Smooth muscle cell of the brain vasculature (primary cell): ENCODE measurements at places on chromosomes 5 and 9.
A peak's percentile ranks its signal among the peaks of the same experiment; 100 is the strongest.

DNA sequence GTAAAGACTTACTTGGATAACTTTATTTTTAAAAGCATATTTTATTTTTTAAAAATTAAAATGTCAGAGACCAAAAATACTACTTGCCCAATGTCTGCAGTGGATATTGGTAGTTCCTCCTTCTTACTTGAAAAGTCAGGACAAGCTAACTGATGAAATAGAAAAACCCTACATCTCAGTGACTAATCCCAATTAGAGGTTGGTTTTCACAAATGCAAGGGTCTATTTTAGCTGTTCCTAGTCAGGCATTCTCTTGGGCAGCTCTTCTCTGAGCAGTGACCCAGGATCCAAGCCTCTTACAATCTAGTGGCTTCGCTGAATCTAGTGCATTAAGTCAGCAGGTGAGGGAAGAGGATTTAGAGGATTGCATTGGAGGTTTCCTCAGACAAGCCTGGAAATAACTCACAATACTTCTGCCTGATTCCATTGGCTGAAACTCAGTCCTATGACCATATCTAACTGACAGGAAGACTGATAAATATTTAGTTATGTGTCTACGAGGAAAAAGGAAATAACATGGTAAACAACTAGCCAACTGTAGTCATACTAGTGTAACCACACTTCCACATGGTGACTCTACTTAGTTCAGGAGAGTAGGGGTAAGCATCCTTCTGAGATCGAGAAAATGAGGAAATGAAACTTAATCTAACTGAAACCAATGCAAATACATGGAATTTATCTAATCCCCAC lies 34.2 kb upstream of the MIER3 start:
- no peak for DNase-seq

DNA sequence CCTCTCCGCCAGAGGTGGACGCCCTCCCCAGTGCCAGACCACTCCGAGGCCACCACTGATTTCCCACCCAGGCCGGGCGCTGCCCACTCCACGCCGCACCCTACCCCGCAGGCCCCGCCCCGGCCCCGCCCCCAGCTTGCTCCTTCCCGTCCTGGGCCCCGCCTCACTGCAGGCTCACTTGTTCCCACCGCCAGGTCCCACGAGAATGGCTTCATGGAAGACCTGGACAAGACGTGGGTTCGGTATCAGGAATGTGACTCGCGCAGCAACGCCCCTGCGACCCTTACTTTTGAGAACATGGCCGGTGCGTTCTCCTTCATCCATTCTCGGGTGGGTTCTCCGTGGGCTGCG lies 6.5 kb downstream of the LRRC26 start:
- DNase-seq, result no peak

DNA sequence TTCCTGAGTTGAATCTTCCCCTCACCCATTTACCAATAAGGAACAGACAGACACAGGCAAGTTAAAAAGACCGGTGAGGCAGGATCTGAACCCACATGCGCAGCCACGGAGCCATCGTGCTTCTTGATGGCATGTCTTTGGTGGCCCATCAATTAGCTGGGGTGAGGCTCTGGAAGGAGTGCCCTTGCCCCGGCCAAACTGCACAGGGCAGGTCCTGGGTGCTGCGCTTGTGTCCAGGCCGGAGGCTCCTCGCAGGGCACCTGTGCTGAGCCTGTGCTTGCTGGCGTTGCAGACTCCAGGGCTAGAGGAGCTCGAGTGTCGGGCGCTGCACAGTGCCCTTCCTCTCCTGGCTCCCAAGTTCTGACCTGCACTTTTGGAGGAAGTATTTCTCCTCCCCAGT lies 66.4 kb downstream of the PSMB7 start:
- no peak for DNase-seq

DNA sequence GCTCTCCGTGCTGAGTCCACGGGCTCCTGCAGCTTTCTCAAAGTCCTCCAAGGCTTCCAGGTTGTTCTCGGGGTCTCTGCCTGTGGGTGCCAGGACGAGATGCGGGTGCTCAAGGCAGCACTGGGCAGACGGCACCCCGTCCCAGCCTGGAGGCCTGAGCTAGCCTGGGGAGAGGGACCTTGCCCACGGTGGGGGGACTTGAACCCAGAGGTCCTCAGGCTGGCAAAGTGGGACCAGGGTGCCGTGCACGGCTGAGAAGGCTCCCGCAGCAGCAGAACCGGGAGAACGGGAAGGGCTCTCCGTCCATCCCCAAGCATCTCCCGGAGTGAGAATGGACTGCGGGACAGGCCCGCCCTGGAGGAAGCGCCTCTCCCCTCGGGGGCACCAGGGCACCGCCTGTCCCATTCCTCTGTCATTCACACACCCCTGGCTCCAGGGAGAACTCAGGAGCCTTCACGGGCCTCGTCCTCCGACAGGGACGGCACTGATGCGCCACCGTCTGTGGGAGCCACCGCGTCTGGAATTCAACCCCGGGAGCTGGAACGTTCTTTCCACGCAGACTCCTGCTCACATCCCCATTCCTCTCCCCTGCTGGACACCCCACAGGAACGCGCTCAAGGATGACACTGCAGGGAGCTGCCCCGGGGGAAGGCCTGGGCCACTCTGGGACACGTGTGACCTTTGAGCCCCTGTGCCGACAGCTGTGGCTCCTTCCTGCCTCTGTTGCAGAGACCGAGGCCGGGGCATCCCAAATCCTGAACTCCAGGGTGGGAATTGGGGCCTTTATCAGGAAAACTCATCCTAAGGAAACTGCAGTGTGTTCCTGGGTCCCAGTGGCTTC lies 16.3 kb upstream of the OBP2B start:
- DNase-seq, result no peak

DNA sequence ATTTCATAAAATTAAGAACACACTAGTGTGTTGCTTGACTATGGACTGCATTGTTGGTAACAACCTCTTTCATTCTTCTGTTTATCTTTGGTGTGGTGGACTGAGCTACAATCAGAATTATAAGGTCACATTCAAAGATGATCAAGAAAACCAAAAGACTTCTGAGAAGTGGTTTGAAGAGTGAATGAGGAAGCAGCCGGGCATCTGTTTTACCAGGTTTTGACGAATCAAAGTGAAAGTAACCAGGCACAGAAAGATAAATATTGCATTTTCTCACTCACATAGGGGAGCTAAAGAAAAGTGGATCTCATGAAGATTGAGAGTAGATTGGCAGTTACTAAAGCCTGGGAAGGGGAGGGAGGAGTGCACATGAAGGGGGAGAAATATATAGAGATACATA lies 589.1 kb downstream of the ZNF608 start:
- DNase-seq, result no peak

- no peak for DNase-seq
Measured at GRCh38 chr5:54981928-54982327, 3.5 kb downstream of the ESM1 start.

DNA sequence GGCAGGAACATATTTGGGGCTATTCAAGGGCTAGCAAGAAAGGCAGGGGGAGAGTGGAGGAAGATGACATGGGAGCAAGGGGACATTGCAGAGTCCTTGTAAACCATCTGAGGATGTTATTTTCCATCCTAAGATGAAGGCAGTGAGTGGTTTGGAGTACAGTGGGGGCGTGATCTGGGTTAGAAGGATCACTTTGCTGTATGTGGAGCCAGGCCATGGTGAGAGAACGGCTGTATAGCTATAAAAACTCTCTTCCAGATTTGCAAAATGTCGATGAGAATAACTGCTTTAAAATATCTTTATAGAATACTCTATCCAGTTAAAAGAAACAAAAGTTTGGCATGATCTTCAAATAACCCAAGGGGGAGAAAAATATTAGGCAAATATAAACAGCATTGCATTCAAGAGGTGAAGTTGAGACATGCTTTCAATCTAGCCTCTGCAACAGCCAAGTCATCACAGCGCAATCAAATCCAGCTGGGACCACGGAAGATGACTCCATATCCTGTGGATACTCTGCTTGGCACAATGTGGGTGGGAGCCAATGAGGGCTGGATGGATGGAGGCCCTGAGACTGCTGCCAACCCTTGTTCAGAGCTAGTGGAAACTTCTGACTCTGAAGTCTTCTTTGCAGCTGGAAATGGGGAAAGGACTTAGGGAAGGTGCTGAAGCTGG lies 111.5 kb upstream of the BASP1 start:
- DNase-seq, result no peak

- DNase-seq, result no peak
Measured at GRCh38 chr9:97694769-97695168, 2.4 kb downstream of the XPA start.

GRCh38 chr5:61177716-61178115 lies 15.4 kb upstream of the SMIM15 start:
- DNase-seq, result no peak

DNA sequence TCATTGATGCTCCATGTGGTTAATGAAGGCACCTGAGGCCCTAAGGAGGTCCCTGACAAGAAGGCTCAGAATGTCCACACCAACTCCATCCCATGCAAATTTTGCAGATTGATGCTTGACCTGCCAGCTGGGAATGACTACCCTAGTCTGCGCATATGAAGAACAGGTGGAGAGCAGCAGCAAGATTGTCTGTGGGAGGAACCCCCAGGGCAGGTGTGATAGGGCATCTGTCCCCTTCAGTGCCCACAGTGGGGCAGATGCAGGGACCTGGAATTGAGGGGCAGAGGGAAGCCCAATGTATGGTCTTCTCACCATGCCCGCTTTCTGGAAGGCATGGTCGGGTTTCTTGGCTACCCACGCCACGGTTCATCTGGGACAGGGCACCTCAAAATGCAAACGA lies 79.6 kb downstream of the MACROH2A1 start:
- DNase-seq, result no peak

GRCh38 chr5:96730586-96730985 lies 68.4 kb downstream of the CAST start:
- DNase-seq, result no peak

DNA sequence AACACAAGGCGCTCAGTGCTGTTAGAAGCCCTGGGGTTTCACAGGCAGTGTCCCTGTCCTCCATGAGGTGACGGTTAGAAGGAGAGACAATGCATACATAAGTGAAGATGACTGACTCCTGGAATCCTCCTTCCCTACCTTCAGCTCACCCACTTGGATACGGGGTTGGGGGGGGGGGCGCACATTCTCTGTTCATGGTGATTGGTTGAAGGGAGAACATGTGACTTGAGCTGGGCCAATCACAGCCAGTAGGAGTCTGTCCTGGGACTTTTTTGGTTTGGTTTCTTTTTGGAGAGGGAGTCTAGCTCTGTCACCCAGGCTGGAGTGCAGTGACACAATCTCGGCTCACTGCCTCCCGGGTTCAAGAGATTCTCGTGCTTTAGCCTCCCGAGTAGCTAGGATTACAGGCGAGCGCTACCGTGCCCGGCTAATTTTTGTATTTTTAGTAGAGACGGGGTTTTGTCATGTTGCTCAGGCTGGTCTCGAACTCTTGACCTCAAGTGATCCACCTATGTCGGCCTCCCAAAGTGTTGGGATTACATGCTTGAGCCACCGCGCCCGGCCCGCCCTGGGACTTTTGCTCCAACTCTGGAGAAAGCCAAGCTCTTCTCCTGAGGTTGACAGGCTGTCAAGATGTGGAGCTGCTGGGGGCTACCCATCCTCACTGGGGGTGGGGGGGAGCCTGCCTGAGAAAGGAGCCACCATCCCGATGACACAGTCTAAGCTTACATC lies 30.8 kb downstream of the SH3PXD2B start:
- DNase-seq, result no peak

DNA sequence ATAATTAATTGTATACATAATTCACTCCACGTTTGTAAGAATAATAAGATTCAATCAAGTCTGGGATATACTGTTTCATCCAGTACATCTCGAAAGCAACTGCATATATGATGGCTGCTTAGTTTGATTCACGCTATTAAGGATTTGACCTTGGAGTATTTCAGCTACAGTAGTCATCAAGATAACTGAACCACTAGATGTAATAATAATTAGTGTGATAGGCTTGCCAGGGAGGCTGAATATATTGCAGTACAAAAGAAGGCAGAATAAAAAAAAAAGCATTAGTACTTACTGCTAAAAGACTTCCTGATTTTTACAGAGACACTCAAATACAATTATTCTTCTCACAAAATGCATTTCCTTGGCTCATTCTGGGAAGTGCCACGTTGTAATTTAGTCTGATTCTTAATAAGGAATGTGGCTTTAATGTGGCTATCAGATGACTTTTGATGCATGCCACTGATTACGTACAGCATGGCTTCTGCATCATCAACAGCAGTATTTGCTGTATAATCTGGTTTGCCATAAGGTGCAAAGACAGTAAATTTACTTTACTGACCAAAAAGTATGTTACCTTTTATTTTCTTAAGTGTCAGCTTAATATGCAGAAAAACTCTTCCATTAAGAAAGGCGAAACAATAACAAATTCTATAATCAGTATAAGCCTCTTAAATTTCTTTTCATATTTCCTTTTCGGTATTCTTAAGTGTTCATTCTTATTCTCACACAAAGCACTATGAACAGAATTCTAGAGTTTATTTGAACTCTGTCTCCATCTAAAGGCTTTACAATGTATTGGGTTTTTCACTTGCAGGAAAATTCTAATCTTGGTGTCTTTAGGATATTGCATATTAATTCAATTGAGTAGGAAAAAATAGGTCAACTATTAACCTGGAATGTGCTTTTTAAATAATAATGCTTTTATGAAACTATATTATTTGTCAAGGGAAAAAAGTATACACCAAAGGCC lies 166.4 kb downstream of the SLF1 start:
- DNase-seq, result no peak

GRCh38 chr9:76603931-76604570 lies 145.1 kb downstream of the GCNT1 start:
- DNase-seq, result no peak

DNA sequence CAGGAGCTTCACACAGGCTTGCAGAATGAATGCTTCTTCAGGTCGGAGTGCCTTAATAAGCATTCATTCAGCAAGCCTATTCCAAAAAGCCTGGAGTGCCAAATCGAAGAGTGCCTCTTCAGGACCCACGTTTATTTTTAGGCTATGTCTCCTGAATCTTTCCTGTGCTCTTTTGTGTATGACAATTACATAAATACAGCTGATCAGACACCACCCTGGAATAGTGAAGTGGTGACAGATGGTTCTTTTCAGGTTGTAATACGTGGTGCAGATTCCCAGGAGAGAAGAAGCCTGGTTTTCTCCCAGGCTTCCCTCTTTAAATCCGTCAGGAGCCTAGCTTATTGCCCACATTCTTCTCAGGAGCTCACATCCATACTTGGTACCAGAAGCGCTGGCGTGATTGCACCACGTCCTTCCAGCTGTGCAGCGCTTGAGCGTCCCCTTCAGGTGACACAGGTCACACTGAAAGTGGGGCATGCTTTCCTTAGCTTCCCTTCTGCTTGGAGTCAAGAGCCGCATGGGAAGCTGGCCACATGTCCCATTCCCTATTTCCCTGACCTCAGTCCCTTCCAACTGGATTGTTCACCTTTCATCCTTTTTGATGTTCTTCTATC lies 123.1 kb downstream of the ADCY2 start:
- no peak for DNase-seq

- peak; percentile 72 for DNase-seq
Measured at GRCh38 chr5:154371687-154372086, 74.1 kb upstream of the SAP30L start.
